ENCODE measurements at places on chromosomes 3 and 15. TPM values are rescaled to one million over a fixed set of nuclear protein-coding genes. Genes with fewer than 3 reads are reported as not detected.

DNA sequence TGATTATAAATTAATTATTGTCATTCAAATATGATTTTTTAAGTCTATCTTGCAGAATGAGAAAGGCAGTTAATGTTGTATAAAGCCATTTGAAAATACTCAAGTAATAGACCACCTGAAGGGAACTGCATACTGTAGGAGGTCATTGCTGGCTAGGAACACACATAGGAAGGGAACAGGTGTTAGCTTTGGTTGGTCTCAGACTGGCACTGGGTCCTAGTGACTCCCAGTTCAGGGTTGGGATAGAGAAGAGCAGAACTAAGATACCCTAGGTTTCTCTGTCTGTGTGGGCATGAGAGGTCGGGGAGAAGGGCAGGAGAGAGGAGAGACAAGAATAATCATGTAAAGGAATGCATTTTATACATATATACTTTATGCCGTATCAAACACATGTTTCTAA is 559.0 kb upstream of the GOLIM4 start:
- DNase-seq = no peak
- no peaks in the 10 kb centered on the region for H3K36me3 ChIP-seq
- H3K27me3 ChIP-seq = no peaks in the 10 kb centered on the region
- H3K4me1 ChIP-seq = no peaks in the 10 kb centered on the region
- no peak overlapping the region for H3K27ac ChIP-seq

- H3K27ac ChIP-seq = no peak overlapping the region
- peaks cover 3% of the 10 kb centered on the region for H3K27me3 ChIP-seq
- H3K4me3 ChIP-seq = no peak overlapping the region
- no peaks in the 10 kb centered on the region for H3K36me3 ChIP-seq
- no peak for DNase-seq
- H3K4me1 ChIP-seq = no peaks in the 10 kb centered on the region
Observed at GRCh38 chr3:194756791-194757325, 71.2 kb downstream of the FAM43A start.

Gene ARGFX
- not detected for total RNA-seq

DNA sequence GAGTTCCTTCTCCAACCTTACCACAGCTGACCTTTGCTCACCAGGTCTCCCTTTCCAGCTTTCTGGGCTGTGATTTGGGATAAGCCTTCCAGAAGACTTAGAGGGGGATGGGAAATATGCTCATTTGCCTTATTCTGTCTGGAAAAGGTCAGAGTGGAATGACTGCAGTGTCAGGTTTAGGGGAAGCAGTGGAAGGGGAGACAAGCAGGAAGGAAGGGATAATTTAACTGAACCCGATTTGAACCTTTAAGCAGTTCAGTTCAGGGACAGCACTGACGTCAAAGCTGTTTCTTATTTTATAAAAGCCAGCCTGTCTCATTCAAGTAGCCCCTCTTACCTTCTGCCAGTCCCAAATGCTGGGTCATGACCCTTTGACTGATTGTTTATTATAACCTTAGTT is 418.4 kb upstream of the RARB start:
- no peaks in the 10 kb centered on the region for H3K27me3 ChIP-seq
- no peaks in the 10 kb centered on the region for H3K4me1 ChIP-seq
- no peak overlapping the region for H3K27ac ChIP-seq
- no peak for DNase-seq
- no peak overlapping the region for H3K4me3 ChIP-seq

DNA sequence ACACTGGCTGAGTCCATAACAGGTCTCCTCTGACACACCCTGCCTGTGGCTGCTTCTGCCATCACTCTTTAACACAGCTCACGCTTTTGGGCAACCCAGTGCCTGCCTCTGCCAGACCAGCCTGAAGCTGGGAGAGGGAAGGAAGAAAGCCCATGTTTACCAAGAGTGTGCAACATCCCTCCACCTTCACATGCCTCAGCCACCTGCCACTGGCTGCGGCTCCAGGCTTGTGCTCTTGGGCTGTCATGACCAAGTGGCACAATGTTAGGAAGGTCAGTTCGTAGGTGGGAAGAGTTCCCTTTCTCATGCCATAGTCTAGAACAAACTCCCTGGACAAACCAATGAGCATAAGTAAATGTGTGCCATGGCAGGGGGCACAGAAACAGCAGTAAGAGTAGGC is 20.3 kb downstream of the STIMATE start:
- peaks cover 38% of the 10 kb centered on the region for H3K4me1 ChIP-seq
- no peak for DNase-seq
- H3K27me3 ChIP-seq = no peaks in the 10 kb centered on the region
- peaks cover 15% of the 10 kb centered on the region for H3K36me3 ChIP-seq
- H3K4me3 ChIP-seq = no peak overlapping the region

- H3K4me3 ChIP-seq = no peak overlapping the region
- H3K27me3 ChIP-seq = no peaks in the 10 kb centered on the region
- no peak overlapping the region for H3K27ac ChIP-seq
Observed at GRCh38 chr3:58646503-58646902, 20.1 kb downstream of the FAM3D start.

All from activated naive CD8-positive, alpha-beta T cell treated with anti-CD3 and anti-CD28 coated beads for 36 hours (primary cell).